ENCODE measurements at places on chromosomes 3 and 15. TPM values are rescaled to one million over a fixed set of nuclear protein-coding genes. Genes with fewer than 3 reads are reported as not detected.

- DNase-seq: no peak
Measured at GRCh38 chr3:10775828-10776227, 40.2 kb upstream of the SLC6A11 start.

GRCh38 chr3:157360044-157360443 lies 76.6 kb upstream of the PTX3 start:
- DNase-seq: no peak

GRCh38 chr15:100020189-100020588 lies 287.0 kb upstream of the LYSMD4 start:
- peak; percentile 31 for DNase-seq

DNA sequence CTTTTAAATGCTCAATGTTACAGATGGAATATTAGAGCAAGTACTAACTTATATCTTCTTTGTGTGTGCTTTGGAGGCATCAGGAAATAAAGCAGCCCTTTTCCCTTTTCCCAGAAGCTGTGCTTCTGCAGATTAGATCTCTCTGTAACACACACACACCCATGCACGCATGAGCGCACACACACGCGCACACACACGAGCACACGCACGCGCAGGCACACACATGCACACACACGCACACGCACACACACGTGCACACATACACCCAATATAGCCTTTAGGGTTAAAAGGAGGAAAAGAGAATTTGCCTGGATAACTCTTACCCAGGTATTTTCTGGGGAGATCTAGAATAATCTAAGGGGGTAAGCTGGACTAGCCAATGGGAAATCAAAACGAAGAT lies 56.9 kb downstream of the TFRC start:
- no peak for DNase-seq

GRCh38 chr15:85570336-85570735 lies 189.9 kb downstream of the AKAP13 start:
- DNase-seq: no peak

- no peak for DNase-seq
Measured at GRCh38 chr15:49987198-49987785, 131.7 kb downstream of the ATP8B4 start.

GRCh38 chr3:48042071-48042760 lies 26.0 kb upstream of the MAP4 start:
- DNase-seq: no peak

- DNase-seq: no peak
Measured at GRCh38 chr15:98712845-98713584, 64.7 kb downstream of the IGF1R start.

DNA sequence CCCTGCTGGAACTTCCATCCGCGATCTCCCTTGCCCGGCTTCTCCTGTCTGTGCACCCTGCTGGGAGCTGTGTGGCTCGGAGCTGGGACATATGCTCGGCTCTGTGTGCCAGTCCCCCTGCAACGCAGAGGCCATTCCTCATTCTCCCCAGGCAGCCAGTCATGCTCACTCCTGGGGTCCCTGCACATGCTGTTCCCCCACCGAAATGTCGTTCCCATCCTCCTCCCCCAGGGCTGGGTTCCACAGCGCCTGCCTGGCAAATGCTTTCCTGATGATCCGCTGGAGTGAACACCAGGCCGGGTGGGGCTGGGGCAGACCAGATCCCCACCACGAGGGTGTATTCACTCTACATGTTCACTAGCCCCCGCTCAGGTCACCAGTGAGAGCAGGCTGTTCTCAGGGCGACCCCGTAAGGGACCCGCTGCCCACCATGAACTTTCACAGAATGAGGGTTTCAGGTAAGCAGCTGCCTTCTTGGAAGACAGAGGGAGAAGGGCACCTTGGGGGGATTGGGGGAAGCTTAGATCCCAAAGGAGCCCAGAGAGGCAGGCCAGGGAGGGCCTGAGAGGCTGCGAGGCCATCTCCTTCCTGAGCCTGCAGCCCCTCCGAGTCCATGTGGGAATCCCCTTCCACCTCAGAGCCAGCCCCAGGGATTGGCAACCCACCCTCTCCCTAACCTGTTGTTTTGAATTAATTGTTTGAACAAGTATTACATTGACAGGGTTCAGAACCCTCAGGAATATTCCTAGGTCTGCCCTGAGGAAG lies 88.7 kb upstream of the IQSEC1 start:
- DNase-seq: no peak

DNA sequence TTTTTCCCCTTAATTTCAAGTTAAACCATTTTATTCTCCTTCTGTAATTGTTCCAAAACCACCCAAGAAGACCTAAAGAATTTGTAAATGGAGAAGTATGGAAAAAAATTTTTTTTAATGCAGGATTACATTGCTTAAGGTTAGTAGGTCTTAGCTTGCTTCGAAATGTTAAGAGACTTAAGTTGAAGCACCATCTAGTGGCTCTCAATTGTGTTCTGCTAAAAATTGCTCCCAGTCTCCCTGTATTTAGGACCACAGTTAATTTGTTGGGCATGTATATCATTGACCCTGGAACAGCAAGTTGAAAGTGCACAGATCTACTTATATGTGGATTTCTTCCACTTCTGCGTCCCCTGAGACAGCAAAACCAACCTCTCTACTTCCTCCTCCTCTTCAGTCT lies 32.4 kb downstream of the CD200R1L start:
- DNase-seq: no peak

DNA sequence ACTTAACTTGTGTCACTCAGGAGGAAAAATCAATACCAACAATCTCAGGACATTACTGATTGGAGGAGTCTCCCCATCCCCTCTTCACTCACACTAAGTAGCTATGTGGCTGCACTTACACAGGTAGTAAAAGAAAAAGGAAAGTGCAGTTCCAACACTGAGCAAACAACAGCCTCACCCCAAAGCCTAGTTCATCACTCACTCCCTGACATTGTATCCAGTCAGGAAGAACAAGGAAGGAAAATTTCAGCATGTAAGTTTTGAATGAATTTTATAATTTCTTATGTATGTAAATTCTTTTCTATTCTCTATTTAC lies 273.4 kb downstream of the IGSF11 start:
- DNase-seq: no peak

DNA sequence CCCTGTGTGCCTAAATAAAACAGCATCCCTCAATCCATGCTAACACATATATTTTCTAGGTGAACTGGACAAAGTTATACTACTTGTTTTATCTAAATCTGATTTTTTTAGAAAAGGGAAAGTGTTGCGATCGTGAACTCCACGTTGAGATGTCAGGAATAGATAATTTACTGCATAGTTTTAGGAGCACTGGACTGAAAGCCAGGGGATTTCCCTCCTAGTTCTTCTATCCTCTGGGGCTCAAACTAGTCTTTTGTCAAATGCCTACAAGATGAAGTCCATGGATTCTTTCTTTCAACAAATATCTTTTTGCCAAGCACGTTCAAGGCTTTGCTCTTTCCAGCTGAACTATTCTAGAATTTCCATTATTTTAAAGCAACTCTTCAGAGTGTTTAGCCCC lies 617 bp upstream of the HPS3 start:
- no peak for DNase-seq

GRCh38 chr3:196288141-196288460 lies 575 bp upstream of the PCYT1A start:
- peak; percentile 32 for DNase-seq

Gene LYZL4
- not detected for polyA plus RNA-seq

Gene PIK3CB
- polyA plus RNA-seq: 30.4 TPM

Gene MRAS
- polyA plus RNA-seq: 29.7 TPM

Gene CATSPER2
- polyA plus RNA-seq: 11.9 TPM

Gene SYNM
- 1.9 TPM for polyA plus RNA-seq

Gene CKMT1B
- polyA plus RNA-seq: 3.4 TPM

Gene MORC1
- 0.57 TPM for polyA plus RNA-seq

Gene PRSS50
- polyA plus RNA-seq: 3.2 TPM

Gene TNFSF10
- polyA plus RNA-seq: 42.4 TPM

Gene TEX55
- not detected for polyA plus RNA-seq

Data from left kidney (tissue), 8 donors.